Memory B cell (primary cell): ENCODE measurements at places on chromosomes 3 and 15.
A peak's percentile ranks its signal among the peaks of the same experiment; 100 is the strongest.

GRCh38 chr3:174072675-174073074 is 675.1 kb downstream of the NLGN1 start:
- no peaks in the 10 kb centered on the region for H3K4me1 ChIP-seq
- no peaks in the 10 kb centered on the region for H3K27me3 ChIP-seq
- no peak overlapping the region for H3K27ac ChIP-seq
- DNase-seq = no peak

DNA sequence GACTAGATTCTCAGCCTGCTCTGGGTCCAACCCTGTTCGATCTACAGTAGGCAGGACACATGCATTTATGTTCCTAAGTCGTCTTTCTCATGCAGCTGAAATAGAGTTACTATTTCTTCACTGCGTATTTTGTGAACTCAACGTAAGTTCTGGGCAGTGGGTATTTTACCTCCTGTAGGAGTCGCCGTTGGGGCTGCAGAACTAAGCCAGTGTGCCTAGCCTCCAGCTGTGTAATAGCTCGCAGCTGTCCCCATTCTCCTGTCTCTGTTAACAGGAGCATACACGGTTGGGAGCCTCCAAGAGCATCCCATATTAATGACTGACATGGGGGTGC is 58.4 kb upstream of the HRH1 start:
- H3K4me3 ChIP-seq = no peak overlapping the region
- H3K27ac ChIP-seq = no peak overlapping the region

- no peak for DNase-seq
- H3K4me1 ChIP-seq = peaks cover 21% of the 10 kb centered on the region
- no peaks in the 10 kb centered on the region for H3K27me3 ChIP-seq
- no peaks in the 10 kb centered on the region for H3K36me3 ChIP-seq
These were observed 10.1 kb downstream of the GOLIM4 start for GRCh38 chr3:168085491-168086119.

- no peak overlapping the region for H3K27ac ChIP-seq
- no peak for DNase-seq
- no peak overlapping the region for H3K4me3 ChIP-seq
- H3K36me3 ChIP-seq = peaks cover 7% of the 10 kb centered on the region
- H3K27me3 ChIP-seq = no peaks in the 10 kb centered on the region
These were observed 5.5 kb downstream of the ABCC5 start for GRCh38 chr3:184011937-184012889.

DNA sequence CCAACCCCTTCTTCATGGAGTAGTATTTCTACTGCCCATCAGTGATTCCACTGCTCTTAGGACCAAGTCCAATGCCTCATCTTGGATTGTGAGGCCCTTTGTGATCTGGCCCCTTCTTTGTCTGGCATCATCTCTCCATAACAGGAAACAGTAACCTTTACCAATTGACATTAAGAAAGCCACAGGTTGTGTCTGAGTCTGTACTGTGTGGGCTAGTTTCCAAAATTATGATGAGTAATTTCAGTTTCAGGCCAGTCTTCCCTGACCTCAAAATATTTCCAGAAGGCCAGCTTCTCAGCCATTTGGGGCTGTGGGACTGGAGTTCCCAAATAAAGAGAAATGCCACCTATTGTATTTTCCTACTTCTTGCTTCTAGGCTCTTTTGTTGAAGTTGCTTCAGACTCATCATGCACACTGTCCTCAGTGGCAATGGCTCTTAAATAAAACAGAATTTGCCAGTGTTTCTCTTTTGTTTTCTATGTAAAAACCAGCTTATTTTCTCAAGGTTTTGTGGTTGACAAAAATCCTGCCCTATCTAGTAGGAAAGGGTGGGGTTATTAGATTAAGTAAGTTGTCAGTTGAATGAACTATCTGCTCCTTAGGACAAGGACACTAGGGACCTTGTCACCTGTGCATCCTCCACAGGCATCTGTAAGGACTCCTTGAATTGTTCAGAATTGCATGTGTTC is 47.0 kb upstream of the ACKR4 start:
- H3K4me1 ChIP-seq = peaks cover 2% of the 10 kb centered on the region
- DNase-seq = no peak
- H3K36me3 ChIP-seq = no peaks in the 10 kb centered on the region
- H3K4me3 ChIP-seq = no peak overlapping the region
- H3K27me3 ChIP-seq = no peaks in the 10 kb centered on the region

GRCh38 chr3:150220041-150220440 is 188.1 kb upstream of the TSC22D2 start:
- peaks cover 10% of the 10 kb centered on the region for H3K4me1 ChIP-seq
- no peak overlapping the region for H3K4me3 ChIP-seq
- H3K27me3 ChIP-seq = peaks cover 26% of the 10 kb centered on the region
- no peak overlapping the region for H3K27ac ChIP-seq
- no peak for DNase-seq

- H3K27me3 ChIP-seq = no peaks in the 10 kb centered on the region
- DNase-seq = no peak
- H3K36me3 ChIP-seq = no peaks in the 10 kb centered on the region
- H3K4me1 ChIP-seq = peaks cover 46% of the 10 kb centered on the region
- H3K27ac ChIP-seq = peak overlapping the region; percentile 92
These were observed 4.2 kb downstream of the PLCL2 start for GRCh38 chr3:16888785-16889607.
